NCI-H748 treated with DMSO at 0.1 percent for 48 hours (cell line): ENCODE measurements at places on chromosomes 4 and X.

DNA sequence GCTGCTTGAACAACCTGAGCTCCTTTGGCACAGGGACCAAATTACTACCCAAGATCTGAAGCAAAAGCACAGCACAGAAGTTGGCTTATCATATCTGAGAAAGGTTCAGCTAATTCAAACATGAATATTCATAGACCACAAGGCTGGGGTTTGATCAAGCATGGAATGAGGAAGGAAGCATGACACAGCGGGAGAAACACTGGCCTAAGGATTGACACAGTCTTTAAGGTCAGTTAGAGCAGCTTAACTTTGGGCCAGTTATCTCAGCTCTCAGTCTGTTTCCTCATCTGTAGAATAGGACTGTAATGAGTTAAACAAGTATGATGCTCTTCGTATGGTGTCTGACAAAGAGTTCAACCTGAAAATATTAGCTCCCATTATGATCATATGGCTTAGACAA is 88.5 kb upstream of the CBR4 start:
- no peak for DNase-seq

DNA sequence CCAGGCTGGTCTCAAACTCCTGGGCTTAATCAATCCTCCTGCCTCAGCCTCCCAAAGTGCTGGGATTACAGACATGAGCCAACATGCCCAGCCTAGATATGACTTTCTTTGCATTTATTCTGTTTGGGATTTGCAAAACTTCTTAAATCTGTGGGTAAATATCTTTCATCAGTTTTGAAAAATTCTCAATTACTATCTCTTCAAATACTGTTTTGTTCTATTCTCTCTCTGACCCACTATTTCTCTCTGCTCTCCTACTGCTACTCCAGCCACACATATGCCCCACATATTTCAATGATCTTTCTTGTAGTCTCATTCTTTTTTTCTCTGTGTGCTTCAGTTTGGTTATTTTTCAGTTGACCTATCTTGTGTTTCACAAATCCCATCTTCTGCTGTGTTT is 205.1 kb downstream of the CHIC2 start:
- no peak for DNase-seq

GRCh38 chr4:185682236-185682635 is 129.8 kb downstream of the SORBS2 start:
- no peak for DNase-seq

DNA sequence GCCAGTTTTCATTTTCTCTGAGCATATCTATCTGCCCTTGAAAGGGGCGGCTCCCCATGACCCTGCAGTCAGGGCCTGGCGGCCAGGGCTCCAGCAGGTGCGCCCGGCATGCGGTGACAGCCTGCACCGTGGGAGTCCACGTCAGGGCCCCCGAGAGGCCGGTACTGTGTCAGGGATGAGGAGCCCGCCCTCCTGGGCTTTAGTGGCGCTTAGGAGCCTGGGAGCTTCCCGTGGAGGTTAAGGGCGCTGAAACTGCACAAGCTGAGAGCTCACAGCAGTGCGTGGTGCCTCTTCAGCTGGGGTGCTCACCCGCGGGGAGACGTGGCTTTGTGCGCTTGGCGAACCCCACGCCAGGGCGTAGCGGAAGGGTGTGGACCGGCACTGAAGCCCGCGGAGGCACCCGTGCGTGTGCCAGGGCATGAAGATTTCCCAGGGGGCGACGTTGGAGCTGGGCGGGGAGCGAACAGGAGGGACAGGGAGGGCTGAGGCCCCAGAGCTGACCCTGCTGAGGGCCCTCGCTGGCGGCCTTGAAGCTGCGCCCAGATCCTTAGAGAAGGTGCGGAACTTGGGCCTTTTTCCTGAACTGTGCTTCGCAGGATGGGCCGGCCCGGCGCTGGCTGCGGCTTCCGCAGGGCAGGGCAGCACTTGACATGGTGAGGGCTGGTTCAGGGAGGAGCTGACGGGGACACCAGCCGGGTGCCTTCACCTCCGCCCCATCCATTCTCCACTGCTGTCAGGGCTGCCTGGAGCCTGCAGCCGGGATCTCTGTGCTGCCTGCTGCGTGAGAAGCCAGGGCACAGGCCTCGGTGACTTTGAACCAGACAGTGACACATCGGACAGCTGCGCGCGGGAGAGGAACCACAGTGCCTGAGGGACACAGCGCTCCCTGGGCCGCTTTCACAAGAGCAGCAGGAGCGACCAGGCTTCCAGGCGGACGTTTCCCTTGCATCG is 32.9 kb downstream of the HTT-AS start:
- DNase-seq = no peak

DNA sequence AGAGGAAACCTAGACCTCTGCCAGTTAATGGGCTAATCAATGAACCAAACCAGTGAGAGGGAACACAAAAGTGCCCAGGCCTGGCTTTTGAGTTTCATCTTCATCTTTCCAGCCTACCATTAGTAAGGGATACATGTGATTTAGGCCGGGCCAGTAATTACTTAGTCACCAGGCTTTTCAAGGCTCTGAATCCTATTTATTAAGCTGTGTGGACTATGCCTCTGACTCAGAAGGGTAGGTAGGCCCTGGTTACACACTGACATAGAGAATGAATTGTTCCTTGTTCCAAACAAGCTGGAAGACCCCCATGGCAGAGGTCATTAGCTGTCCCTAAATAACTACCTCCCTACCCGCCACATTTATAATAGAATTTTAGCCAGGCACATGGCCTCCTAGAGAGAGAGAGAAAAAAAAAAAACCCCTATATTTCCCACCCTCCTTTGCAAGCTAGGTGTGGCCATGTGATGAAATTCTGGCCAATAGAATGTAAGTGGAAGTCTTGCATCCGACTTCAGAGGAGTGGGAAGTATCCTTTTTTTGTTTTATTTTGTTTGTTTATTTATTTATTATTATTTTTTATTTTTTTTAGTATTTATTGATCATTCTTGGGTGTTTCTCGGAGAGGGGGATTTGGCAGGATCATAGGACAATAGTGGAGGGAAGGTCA is 112.3 kb upstream of the BCOR start:
- no peak for DNase-seq

DNA sequence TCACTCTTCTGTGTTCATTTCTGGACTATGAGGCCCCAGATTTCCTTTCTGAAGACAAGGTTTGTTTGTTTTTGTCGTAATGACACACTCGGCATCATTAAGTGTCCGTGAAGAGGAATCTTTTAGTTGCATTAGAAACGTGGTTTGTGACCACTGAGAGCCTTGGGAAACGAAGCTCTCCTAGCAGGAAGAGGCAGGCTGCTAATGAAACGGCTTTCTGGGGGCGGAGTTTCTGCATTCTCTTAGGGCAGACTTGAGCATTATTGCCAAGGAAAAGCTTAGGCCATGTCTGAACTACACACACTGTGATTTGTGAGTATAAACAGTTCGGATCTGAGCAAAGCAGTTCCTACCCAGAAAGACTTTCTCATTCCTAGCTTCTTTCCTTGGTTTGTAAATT is 64.0 kb downstream of the SOX3 start:
- DNase-seq = no peak

DNA sequence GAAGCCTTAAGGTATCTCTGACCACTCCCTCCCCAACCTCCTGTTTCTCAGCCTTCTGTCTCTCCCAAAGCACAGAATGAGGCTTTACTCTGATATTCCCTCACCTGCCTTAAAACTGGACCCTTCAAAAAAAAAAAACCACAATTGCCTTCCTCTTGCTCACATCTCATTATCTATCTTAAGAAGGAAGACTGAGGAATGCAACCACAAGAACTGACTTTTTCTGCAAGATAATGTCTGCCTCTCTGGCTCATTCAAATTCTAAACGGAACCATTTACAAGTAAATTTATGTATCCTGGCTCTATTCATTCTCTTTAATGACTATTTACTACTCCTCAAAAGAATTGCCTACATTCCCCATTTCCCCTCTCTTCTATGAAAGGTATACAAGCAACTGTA is 545.5 kb upstream of the HTR2C start:
- no peak for DNase-seq

- DNase-seq = no peak
These were observed 44.5 kb upstream of the IL1RAPL1 start for GRCh38 chrX:28542791-28543190.
